ENCODE measurements at places on chromosomes 16 and 17. TPM values are rescaled to one million over a fixed set of nuclear protein-coding genes. Genes with fewer than 3 reads are reported as not detected.

Gene ABI3
- total RNA-seq = 21.7 TPM

Gene KATNIP
- 17.8 TPM for total RNA-seq

Gene ACE
- 12.8 TPM for total RNA-seq

Gene OTOA
- 0.20 TPM for total RNA-seq

Data from T-cell (primary cell).